ENCODE measurements at places on chromosomes 3 and 15. TPM values are rescaled to one million over a fixed set of nuclear protein-coding genes. Genes with fewer than 3 reads are reported as not detected.
A peak's percentile ranks its signal among the peaks of the same experiment; 100 is the strongest.

Gene GOLGA8T
- 0.19 TPM for total RNA-seq

Gene GLDN
- total RNA-seq, result not detected

Gene PPP1R14D
- not detected for total RNA-seq

Gene MUSTN1
- total RNA-seq, result not detected

Gene BAHD1
- total RNA-seq, result 18.8 TPM

Gene FSTL1
- 0.12 TPM for total RNA-seq

Gene TRAT1
- 20.7 TPM for total RNA-seq

Gene ZNF592
- 24.3 TPM for total RNA-seq

Gene POTEB2
- not detected for total RNA-seq

Gene PRSS50
- not detected for total RNA-seq

Gene CACNA2D3
- not detected for total RNA-seq

Gene RHOV
- total RNA-seq, result 0.29 TPM

Gene SYNPR
- not detected for total RNA-seq

Gene ADAMTS17
- total RNA-seq, result 1.2 TPM

Gene FBXO40
- not detected for total RNA-seq

Gene DUOXA1
- total RNA-seq, result 0.36 TPM

Gene CCR5
- 2.1 TPM for total RNA-seq

- DNase-seq, result no peak
Observed at GRCh38 chr15:52228921-52229320, 37.7 kb upstream of the GNB5 start.

- DNase-seq, result no peak
Observed at GRCh38 chr15:92384381-92384780, 9.3 kb upstream of the ST8SIA2 start.

GRCh38 chr3:180223268-180223667, 186.5 kb upstream of the PEX5L start:
- no peak for DNase-seq

DNA sequence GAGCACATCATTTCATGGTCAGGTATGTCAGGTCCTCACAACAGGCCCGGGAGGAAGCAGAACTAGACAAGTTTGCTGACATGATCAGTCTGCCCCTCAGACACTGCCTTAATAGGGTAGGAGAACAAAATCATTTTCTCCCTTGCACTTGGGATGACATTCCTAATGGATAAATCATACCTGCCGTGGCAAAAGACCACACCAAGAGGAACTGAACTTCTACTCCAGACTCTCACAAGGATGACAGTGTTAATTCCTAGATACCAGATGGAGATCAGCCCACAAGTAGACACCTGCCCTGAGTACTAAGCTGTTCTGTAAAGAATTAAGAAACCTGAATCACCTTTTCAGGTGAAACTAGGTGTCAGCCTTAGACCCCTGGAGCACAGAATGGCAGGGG, 19.5 kb downstream of the SIAH2 start:
- DNase-seq, result peak; percentile 5

GRCh38 chr3:14323401-14324223, 78.8 kb upstream of the SLC6A6 start:
- DNase-seq, result no peak

DNA sequence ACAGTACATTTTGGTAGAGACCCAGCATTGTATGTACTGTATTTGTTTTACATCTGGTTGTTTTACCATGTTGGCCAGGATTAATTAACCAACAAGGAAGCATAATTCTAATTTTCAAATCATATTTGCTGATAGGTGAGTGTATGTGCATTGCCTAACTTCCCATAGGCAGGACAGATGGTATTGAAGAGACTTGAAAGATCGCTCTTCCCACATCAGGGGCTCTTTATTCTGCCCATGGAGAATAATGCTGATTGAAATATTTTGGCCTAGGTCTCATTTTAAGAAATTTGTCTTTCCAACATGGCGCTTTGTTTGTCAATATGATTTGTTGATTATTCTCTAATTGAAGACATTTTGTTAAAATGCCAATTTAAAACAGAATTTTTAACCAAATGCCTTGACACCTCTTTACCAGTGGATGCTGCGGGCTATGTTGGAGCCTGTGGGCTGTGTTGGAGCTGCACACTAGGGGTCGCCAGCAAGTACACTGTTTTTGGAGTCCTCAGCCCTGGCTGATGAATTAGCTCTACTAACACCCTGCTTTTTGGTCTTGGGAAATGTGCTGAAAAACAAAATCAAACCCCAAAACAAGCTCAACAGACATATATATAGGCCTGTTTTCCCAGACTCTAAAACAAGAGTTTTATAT, 5.3 kb downstream of the P2RY12 start:
- DNase-seq, result peak; percentile 12

DNA sequence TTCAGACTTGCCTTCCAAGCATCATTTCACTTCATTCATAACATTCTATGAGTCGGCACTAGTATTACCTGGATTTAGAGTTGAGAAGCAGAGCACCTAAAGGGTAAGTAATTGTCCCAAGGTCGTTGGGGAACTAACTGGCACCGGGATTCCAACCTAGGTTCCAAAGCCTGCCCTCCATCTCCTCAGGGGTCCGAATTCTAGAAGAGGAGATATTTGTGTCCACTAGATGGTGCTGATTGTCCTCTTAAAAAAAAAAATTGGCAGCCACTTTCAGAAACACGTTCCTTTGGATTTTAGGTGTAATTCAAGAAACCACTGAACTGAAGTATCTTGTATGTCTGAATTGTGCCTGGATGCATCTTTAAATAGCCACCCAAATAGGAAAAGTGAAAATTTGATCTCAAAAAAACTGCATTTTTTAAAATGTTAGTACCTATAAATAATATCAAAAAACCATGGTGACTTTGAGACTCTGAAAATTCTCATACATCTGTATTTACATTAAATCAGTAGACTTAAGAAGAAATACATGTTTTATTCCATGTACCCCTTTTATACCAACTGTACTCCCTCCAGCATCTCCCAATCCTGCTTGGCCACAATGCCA, 3.9 kb upstream of the FSIP1 start:
- DNase-seq, result no peak

DNA sequence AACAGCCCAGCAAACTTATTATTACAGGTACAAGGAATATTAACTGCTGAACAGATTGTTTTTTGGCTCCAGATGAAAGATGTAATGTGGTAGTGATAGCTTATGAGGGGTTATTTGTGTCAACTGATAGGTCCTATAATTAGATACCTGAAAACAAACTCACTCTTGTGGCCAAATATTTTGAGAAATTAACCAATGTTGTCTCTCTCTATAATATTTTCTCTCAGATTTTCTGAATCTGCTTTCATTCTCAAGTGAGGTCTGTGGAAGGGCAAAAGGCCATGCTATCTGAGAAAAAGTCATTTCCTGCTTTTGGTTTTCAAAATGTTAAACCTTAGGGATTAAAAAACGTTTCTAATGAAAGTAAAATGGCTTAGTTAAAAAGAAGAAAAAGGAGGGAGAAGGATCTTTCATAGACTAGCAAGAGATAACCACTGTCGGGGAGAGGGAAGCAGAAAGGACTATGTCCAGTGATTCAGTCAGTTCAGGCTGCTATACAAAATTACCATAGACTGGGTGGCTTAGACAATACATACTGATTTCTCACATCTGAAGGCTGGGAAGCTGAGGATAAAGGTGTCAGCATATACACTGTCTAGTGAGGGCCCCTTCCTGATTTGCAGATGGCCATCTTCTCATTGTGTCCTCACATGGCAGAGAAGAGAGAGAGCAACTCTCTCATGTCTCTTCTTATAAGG, 277.5 kb upstream of the P2RY1 start:
- no peak for DNase-seq

- no peak for DNase-seq
Observed at GRCh38 chr3:33718595-33718907, 497 bp upstream of the CLASP2 start.

- no peak for DNase-seq
Observed at GRCh38 chr15:58952751-58953150, 19.3 kb upstream of the SLTM start.

DNA sequence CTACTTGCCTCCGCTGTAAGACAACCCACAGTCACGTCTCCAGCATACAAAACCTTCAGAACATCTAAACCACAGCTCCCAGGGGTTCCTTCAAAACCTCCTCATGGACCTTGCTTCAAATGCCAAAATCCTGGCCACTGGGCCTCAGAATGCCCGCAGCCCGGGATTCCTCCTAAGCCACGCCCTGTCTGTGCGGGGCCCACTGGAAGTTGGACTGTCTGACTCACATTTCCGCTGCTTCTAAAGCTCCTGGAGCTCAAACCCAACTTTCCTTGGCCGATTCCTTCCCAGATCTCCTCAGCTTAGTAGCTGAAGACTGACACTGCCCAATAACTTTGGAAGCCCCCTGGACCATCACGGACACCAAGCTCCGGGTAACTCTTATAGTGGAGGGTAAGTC, 17.9 kb upstream of the OR5H6 start:
- no peak for DNase-seq

GRCh38 chr15:85404918-85405866, 24.8 kb downstream of the AKAP13 start:
- DNase-seq, result no peak

DNA sequence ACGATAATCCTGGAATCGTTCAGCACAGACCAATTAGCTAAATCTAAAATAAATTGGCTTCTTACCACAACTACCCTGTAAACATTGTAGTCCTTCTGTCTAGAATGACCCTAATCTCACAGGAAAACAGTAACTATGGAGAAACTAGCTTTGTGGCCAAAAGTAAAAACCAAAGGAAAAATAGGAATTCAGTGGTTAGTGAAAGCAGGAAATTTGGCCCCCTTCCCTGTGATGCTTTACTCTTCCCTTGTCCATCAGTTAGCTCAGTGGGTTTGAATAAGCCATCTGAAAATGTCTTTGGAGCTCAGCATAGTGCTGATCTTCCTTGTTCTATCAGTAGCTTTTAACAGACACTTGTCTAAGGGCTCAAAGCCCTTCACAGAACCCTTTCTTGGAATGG, 1.6 kb downstream of the NMD3 start:
- no peak for DNase-seq

GRCh38 chr15:29119847-29120246, 149.8 kb downstream of the NSMCE3 start:
- DNase-seq, result no peak

DNA sequence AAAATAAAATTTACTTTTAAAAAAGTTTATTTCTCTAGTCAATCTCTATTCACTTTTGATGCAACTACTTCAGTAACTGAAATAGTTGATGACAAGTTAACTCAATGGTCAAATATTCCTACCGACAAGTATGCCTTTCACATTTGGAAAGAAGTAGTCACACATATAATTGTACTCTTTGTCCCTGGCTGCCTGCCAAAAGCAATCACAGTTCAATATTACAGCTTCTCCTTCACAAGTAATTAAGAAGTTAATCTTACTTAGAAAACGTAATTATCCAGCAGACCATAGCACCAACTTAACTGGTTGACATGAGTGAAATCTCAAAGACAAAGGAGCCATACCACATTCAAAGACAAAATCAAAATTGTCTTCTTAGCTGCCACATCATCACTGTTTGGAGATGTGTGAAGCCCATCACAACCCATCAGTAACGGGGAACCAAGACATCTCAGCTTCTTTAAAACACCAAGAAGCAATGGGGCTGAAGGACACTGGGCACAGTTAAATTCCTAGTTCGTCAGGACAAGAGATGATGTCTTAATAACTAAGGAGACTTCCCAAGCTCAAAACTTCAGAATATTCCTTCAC, 86.1 kb downstream of the PLCH1 start:
- no peak for DNase-seq

GRCh38 chr3:45112939-45113338, 33.2 kb downstream of the CDCP1 start:
- no peak for DNase-seq

DNA sequence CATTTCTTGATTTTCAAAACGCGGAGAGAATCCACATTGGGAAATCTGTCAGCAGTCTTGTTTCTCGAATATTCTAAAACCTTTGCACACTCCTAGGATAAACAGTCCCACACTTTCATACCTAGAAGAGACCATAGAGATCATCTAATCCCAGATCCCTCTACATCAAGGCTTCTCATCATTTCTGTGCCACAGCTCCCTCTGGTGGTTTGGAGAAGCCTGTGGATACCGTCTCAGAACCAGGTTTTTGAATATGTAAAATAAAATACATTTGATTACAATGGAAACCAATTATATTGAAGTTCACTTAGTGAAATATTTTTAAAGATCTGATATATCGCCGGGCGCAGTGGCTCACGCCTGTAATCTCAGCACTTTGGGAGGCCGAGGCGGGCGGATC, 211.9 kb upstream of the GOLGA6L4 start:
- peak; percentile 24 for DNase-seq

GRCh38 chr15:51341366-51342226, at the start of gene GLDN:
Gene GLDN (plus strand): TSS chr15:51341655. CDS start chr15:51341685, 30 bp downstream.
- no peak for DNase-seq

GRCh38 chr3:111932946-111933345, 45.9 kb upstream of the ABHD10 start:
- no peak for DNase-seq

GRCh38 chr3:73249047-73249446, 187.6 kb downstream of the EBLN2 start:
- no peak for DNase-seq

- no peak for DNase-seq
Observed at GRCh38 chr3:71189480-71189879, 394.0 kb downstream of the FOXP1 start.

DNA sequence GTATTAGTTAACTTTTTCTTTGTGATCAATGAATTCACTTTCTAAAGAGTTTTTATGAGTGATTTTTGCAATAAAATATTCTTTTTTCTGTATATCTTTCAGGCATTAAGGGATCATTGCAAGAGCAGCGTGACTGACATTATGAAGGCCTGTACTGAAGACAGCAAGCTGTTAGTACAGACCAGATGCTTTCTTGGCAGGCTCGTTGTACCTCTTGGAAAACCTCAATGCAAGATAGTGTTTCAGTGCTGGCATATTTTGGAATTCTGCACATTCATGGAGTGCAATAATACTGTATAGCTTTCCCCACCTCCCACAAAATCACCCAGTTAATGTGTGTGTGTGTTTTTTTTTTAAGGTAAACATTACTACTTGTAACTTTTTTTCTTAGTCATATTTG, 24.4 kb downstream of the SELENOT start:
- no peak for DNase-seq

DNA sequence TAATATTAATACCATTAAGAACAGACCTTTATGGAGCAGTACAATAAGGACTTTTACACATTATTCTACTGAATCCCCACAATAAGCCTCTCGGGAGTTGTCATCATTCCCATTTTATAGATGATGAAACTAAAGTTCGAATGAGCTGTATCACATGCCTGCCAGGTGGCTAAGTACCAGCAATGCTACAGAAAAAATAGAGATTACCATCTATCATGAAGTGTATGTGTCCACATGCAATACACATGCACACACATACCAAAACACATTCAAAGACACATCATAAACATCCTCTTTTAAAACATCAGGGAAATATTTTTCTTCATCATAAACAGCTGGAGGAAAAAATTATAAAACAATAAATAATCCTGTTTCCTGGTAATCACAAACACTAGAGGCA, 136.6 kb downstream of the SUCLG2 start:
- no peak for DNase-seq

GRCh38 chr15:79433276-79433990, 1.3 kb downstream of the MINAR1 start:
- DNase-seq, result no peak

DNA sequence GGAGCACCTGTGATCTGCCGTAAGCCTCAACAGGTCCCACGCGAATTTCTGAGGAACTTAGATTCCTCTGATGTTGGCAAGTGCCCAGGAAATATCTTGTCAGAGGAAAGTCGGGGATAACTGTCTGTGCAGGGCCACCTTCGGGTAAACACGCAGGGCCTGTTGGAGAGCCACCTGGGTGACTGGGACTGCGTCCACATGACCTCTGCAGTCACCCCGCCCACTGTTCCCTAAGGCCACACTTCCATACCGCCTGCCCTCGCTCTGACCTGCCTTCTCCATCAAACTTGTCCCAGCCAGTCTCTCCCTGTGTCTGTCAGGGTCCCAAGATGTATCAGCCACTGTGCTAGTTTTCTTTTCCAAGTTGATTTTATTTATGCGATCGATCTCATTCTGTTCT, 28.7 kb downstream of the BFSP2 start:
- no peak for DNase-seq
